Frontal cortex (tissue), 4 donors: ENCODE measurements at places on chromosomes 6 and 20.

DNA sequence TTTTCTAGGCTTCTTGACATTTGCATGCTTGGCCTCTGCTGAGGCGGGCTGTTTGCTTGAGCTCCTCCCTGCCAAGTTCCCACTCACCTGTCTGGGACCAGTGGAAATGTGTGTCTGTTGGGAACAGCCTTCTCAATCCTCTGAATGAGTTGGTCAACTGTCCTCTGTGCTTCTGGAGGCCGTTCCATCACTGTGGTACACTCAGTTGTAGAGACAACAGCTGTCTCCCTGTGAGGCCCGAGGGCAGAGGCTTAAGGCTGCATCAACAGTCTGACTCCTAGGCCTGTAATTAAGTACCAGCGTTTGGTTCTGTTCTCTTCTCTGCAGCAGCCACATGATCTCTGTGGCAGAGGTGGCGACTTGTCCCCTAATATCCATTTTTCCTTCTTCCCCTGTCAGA is 110.9 kb downstream of the CDC5L start:
- DNase-seq, result no peak

GRCh38 chr6:30044630-30045029 is 16.4 kb upstream of the POLR1H start:
- DNase-seq, result no peak

DNA sequence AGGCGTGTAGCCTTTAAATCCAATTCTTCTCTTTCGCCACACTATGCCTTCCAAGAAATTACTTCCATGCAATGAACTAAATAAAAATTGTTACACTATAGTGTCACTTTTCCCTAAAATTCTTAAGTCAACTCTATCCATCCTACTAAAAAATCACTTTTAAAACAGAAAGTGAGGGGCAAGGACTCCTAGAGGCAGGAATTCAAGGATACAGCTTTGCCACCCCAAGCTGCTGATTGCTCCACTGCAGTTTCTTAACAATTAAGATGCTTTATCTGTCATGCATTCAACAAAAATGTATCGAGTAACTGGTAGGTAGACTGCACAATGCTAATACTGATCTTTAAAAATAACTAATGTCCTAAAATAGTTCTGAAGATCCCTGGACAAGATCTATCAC is 4.3 kb downstream of the MCM9 start:
- no peak for DNase-seq

DNA sequence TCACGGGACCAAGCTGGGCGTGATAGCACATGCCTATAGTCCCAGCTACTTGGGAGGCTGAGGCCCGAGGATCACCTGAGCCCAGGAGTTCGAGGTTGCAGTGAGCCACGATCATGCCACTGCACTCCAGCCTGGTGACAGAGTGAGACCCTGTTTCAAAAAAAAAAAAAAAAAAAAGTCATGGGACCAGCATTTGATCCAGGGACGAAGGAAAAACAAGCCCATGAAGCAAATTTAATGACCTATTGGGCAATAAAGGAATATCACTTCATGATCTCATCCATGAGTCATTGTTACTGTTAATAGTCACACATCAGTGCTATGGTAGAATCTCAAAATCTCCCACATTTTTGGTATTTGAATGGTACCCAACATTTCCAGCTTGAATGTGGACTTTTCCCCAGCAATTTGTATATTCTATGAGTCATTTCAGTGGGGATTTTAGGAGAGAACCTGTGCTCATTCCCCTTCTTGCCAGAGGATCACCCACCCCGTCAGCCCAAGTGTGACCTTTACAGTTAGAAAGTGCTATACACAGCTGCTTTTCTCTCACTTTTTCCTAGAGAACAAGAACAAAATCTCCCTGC is 8.5 kb upstream of the SOD2 start:
- DNase-seq, result no peak

GRCh38 chr6:165751486-165751885 is 88.4 kb upstream of the PDE10A start:
- DNase-seq, result no peak

- no peak for DNase-seq
These were observed 97.0 kb upstream of the MAN1A1 start for GRCh38 chr6:119446609-119447008.

- no peak for DNase-seq
These were observed 41.8 kb downstream of the DSTN start for GRCh38 chr20:17611540-17612286.

DNA sequence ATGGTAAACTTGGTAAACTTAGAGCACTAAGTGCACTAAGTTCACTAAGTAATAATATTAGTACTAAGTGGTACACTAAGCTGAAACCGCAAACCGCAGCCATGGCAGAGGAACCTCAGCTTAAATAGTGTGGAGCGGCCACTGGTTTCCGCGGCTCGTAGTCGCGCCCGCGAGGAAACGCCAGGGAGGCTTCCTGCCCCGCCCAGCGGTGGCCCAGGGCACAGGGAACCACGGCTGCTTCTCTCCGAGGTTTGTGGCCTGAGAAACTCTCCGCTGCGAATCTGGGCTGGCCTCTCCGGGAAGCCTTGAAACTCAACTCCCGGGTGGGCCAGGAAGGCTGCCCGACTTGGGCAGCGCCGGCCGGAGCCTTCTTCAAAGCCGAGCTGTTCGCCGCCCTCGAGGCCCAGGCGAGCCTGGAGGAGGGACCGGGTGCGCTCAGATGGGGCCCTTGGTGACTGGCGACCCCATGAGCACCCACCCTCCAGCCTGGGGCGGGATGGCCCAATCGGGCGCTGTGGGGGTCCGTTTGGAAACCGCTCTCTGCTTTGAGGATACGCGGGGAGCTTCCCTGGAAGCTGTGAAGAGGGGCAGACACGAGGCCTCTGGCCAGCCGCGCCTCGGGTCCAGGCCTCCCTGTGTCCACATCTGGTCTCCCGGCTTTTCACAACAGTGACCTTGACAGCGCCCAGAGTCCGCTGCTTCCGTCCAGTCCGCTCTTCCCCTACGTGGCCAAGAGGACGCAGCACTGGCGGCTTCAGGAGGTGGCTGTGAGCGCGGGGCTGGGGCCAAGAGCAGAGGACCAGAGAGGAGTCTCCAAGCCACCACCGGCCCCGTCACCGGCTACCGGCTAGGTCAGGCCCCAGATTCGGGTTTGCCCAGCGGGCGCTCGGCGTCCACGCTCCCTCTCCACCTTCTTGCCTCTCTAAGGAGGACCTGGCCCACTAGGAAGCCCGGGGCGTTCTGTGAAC is 25.4 kb upstream of the HLA-E start:
- no peak for DNase-seq

DNA sequence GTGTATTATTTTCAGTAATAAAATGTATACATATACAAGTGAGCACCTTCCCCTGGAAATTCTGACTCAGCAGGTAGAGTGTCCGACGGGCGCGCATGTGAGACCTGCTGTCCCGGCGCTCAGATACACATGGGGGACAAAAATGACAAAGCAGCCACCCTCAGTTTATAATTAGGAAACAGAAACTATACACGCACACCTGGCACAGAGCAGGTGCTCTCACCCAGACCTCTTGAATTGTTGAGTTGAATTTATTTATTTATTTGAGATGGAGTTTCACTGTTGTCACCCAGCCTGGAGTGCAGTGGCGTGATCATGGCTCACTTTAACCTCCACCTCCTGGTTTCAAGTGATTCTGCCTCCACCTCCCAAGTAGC is 180.4 kb downstream of the ZDHHC14 start:
- no peak for DNase-seq

DNA sequence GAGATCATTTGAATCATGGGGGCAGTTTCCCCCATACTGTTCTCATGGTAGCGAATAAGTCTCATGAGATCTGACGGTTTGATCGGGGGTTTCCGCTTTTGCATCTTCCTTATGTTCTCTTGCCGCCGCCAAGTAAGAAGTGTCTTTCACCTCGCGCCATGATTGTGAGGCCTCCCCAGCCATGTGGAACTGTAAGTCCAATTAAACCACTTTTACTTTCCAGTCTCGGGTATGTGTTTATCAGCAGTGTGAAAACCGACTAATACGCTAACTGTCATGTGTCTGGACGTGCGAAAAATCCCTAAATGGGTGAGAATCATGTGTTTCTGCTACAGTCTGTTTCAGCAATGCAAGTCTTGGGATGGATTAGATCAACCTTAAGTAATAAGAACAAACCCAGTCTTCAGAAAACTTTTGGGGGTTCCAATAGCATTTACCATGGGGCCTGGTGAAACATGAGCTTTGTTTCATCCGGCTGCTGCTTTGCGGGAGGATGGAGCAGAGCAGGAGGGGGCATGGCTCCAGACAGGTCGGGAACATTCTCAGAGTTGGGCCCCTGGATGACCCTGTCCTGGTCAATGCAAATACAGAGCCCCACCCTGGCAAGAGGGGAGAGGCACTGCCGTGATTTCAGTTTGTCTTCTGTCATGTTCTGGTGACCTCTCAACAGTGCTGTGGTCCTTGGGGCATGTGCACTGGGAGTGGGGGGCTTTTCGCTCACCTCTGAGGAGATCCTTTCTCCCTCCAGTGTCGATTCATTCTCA is 41.5 kb downstream of the CTCFL start:
- no peak for DNase-seq

- DNase-seq, result no peak
These were observed 466.8 kb upstream of the CDH4 start for GRCh38 chr20:60785301-60785700.

DNA sequence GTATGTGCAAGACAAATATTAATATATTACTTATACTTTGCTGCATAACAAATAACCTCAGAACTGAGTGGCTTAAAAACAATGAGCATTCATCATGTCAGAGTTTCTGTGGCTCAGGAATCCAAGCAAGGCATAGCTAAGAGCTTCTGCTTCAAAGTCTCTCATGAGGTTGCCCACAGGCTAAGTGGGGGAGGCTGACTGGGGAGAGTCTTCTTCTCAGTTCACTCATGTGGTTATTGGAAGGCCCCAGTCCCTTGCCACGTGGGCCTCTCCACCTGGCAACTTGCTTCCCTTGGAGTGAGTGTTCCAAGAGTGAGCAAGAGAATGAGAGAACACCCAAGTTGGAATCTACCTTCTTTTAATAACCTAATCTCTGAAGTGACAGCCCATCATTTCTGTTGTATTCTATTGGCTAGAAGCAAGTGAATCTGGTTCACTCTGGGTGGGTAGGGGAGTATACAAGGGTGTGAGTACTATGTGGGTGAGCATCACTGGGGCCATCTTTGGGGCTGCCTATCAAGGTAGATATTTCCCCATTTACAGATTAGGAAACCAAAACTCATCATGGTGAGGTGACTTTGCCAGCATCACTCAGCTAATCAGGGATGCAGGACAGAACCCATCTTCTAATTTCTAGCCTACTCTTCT is 36.0 kb downstream of the DNAH8 start:
- no peak for DNase-seq

GRCh38 chr20:53921443-53921973 is 148.9 kb downstream of the BCAS1 start:
- DNase-seq, result no peak

GRCh38 chr20:51378171-51378928 is 164.2 kb downstream of the NFATC2 start:
- no peak for DNase-seq

DNA sequence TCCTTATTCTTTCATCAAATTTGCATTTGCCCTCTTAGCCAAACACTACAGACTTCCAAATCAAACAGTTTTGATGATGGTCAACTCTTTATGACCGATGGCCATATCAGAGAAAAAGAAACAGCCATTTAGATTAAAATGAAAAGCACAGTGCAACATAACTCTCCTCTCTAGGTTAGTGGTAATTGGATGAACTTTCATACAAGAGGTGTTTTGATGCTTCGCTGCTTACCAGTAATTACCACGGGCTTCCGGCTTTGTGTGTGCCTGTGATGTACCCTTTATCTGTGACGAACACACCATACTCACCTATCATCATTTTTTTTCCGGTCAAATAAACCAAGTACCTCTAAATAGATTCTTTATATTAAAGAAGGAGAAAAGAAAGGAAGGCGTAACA is 181.8 kb downstream of the FOXA2 start:
- DNase-seq, result no peak

DNA sequence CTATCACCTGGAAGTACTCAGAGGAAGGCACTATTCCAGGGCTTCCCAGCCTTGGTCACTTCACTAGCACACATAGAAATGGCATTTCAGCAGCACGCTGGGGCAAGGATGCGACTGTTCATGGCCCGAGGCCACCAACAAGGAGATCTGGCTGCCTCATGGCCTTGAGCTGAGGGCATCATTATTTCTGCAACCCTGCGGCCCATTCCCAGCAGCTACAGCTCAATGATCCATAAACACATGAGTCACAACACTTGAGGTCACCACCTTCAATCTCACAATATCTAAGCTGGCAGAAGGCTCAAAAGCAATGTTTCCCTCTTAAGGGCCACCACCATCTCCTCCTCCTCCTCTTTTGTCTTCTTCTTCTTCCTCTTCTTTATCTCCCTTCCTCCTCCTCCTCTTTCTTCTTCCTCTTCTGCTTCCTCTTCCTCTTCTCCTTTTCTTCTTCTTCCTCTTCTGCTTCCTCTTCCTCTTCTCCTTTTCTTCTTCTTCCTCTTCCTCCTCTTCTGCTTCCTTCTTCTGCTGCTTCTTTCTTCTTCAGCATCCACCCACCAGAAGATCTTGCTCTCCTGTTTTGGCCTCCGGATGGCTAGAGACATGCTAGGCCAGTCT is 382.9 kb upstream of the CNR1 start:
- no peak for DNase-seq

DNA sequence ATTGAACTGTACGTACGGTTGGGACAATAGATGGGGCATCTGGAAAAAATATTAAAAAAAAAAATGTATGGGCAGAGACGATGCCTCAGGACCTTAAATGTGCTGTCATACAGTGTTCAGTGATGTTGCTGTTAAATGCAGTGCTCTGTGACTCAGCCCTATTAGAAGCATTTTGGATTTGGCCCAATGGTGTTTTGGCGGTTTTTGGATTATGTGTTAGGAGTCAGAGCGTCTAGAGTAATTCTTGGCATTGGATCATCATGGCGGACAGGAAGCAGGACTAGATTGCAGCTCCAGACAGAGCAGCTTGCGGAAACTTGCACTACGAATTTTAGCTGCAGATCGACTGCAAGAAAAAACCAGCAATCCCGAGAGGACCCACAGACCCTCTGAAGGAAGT is 280.0 kb downstream of the SOX4 start:
- no peak for DNase-seq

- DNase-seq, result peak; percentile 73
These were observed at the start of gene COL9A3 for GRCh38 chr20:62816884-62817873. TSS of gene COL9A3 (plus strand) at chr20:62817050. CDS start at chr20:62817065, 15 bp downstream.

DNA sequence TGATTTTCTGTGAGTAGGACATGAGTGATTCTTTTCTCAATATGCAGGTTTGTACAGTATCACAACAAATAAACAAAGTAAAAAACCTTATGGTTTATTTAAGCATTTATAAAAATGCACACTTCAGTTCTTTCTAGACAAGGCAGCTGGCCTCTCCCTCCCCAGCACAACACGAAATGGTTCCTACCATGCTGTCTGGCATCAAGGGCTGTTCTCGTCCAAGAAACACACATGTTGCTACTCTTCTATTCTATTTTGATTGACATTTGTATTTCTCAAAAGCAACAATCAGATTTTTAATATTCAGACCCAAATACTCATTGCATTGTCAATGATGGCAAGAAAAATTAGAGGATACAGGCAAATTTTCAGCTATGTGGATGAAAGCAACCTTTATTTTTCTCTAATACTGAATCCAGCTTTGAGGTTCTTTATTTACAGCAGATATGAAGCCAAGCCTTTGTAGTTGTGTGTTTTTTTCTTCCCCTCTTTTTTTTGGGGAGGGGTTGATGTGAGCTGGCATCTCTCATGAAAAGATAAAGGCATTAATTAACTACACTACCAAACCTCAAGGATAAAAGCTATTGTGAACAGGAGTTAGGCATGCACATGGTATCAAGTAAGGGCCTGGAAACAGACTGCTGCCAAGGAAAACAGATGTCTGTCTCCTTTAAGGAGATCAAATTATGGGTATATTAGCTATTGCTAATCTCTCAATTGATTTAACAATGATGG is 96.4 kb upstream of the PREP start:
- no peak for DNase-seq
